ENCODE measurements at places on chromosomes 2 and 18.

DNA sequence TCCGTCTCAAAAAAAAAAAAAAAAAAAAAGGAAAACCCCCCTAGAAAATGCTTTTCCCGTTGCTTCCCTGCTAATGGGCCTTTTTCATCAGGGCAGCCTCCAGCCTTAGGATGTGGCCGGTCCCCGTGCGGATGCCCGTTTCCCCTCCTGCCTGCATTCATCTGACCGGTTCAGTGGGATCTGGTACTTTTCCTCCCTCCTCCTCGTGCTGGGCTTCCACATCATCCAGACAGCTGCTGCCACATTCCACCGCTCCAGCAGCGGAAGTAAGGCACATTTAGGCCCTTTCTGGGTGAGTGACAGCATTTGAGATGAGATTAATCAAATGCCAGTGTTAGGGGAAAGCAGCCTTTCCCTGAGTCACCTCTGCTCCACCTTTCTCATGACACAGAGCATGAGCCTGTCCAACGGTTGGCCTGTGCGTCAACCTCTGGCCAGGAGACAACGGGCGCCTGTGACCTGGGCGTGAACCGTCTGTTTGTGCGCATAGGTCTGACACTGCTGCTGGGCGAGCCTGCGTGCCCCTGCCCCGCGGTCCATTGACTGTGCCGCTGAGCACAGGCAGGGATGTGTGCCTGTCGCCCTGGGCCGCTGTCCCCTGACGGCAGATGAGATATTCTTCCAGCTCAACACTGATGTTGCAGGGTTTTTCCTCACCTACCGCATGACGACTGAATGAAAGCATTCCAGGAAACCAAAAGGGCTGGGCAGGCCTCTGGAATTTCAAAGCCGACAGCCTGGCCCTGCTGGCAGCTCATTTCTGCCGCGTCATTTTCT is 174.0 kb downstream of the TGIF1 start:
- DNase-seq = no peak

- DNase-seq = no peak
These were observed 116.3 kb upstream of the RMP24 start for GRCh38 chr18:35856178-35856577.

GRCh38 chr18:47881752-47882455 is 48.6 kb downstream of the SMAD2 start:
- DNase-seq = no peak

- no peak for DNase-seq
These were observed 38.2 kb downstream of the RTN4 start for GRCh38 chr2:55011831-55012671.

DNA sequence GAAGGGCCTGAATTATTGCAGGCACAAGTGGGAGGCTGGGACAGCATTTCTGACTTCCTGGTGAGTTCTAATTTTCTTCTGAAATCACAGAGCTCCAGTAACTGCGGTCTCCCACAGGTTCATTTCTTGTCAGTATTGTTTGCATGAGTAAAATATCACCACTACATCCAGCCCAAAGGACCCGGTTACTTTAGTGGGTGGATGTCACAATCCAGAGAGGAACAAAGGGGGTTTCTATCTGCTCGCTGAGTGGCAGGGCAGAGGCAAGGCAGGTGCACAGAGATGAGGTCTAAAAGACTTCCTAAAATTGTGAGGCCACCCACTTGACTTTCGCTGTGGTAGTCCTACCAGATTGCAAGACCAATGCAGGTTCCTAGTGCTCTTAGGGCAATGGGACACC is 800.4 kb upstream of the ID2 start:
- DNase-seq = no peak

DNA sequence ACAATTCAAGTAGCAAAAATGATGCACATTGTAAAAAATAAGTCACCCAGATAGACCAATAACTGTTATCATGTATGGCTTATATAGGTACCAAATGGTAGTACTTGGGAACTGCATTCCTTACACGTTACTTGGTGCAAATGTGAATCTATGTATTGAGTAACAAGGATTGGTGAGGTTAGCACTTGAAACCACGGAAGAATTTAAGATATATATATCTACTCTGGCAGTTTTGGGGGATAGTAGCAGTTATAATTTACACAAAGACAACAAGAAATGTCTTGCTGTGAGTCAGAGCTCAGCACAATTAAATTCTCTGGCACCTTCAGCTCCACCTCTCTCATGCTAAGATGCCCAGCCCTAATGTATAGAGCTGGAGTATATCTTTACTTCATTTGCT is 359.4 kb upstream of the RAB12 start:
- no peak for DNase-seq

DNA sequence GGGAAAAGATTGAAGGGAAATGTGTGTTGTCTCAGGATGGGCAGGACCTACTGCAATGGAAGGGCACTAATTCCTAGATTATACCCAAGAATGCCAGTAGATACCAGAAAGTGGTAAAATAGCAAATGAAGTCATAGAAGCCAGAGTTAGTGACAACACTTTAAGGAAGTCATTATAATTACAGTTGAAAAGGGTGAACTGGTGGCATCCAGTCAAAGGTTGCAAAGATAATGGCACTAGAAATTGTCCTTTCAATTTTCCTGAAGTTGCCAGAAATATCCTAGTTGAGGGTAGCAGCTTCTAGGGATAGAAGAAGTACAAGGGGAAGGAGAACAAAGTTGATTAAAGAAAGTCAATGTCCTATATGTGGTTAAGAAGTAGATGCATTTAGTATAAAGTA is 68.8 kb upstream of the GLS start:
- no peak for DNase-seq

- DNase-seq = no peak
These were observed 38.3 kb downstream of the MRPL44 start for GRCh38 chr2:223995569-223995968.

DNA sequence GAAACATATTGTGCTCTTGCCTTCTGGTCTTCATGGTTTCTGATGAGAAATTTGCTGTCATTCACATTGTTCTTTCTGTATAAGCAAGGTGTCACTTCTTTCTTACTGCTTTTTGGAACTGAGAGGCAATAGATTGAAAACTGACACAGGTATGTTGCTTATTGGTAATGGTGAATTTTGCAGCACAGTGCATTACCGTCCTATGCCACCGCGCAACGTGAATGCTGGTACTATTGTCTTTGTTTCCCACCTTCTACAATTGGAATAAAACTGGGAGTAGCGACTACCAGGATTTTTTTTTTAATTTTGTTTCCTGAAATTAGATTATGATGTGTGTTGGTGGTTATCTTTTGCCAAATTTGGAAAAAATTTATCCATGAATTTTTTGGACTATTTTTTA is 11.4 kb downstream of the XIRP2 start:
- no peak for DNase-seq
